ENCODE measurements at places on chromosomes 2 and 18. TPM values are rescaled to one million over a fixed set of nuclear protein-coding genes. Genes with fewer than 3 reads are reported as not detected.

The ALPG gene
- under 0.01 TPM for total RNA-seq

The EPC2 gene
- 32.9 TPM for total RNA-seq

DNA sequence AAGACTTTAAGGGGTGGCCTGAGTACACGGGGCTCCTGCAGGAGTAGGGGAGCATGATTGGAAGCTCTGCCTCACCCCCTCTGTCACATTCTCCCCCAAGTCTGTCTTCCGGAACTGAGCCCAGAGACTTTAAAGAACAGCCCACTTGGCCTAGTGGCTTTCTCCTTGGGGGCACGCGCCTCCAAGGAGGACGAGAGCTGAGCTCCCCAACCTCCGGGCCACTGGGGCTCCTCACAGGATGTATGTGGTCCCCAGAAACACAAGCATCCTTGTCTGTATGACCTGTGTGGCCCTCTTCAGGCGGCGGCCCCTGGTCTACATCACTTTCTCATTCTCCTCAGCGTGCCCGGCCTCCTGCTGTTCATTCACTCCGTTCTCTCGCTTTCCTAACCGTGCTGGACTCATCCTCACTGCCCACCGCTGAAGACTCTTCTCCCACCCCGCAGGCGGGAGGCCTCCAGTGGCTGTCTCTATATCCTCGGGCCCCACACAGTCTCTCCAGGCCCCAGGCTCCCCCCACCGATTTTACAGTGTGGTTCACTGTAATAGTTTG lies 23.7 kb downstream of the KCNF1 start:
- no peak for DNase-seq

The KIAA2012 gene
- not detected for total RNA-seq

DNA sequence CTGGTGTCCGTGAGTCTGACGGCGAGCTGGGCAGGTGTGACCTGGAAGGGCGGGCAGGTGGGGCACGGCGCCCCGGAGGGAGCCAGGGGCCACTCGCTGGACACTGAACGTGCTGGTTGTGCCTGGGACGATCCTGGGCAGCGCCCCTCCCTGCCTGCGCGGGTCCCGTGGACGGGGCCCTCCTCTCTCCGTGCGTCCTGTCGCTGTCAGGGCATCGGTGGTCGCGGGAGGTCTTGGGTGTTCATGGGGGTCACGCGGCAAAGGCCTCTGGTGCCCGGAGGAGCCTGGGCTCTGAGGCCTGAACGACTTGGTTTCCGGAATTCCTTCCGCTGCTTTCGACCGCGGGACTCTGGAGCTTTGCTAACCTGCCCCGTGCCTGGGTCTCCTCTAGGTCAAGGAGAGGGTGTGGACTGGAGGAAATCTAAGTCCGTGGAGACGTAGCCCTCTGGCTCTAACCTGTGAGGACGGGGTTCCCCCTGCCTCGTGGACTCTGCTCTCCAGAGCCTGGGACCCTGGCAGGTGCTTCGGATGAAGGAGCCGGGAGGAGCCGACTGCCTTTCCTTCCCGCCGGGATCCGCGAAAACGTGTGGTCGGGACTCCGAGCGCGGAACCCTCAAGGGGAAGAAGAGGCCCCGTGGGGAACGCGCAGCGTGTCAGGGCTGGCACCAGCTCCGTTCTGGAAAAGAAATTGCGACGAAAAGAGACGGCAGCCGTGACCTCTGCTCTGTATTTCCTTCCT lies 14.7 kb downstream of the SOX11 start:
- no peak for DNase-seq

GRCh38 chr18:3012136-3013023 lies 564 bp downstream of the LPIN2 start:
- DNase-seq = peak; percentile 46

DNA sequence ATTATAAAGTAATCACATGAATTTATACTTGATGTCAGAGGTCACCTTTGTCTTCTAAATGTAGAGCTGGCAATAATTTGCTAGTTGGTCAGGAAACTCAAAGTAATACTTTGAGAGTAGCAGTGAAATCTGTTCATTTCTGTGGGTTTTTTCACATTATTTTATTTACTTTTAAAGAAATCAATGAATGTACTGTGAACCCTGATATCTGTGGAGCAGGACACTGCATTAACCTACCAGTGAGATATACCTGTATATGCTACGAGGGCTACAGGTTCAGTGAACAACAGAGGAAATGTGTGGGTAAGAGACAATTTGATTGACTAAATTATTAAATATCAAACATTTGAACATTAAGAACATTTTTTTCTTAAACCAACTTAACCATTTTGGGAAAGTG lies 203.0 kb upstream of the RASGRP3 start:
- DNase-seq = no peak

The PXDN gene
- total RNA-seq = 6.2 TPM

The STAMBP gene
- total RNA-seq = 24.5 TPM

DNA sequence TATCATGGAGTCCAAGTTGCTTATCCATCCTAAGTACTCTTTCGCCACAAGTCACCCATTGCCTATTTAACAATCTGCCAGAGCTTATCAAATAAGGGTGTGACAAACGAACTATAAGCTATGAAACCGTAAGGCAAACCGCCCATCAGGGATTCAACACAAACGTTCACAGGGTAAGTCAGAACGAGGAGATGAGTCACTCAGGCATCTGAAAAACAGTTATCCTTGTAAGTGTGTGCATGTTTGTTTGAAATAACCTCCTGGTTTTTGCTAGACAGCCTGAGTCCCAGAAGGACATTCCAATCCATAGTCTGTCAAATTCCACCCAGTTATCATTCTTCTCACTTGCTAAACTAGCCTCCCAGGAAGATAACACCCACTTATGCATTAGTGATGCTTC lies 299.1 kb downstream of the PAX3 start:
- DNase-seq = no peak

DNA sequence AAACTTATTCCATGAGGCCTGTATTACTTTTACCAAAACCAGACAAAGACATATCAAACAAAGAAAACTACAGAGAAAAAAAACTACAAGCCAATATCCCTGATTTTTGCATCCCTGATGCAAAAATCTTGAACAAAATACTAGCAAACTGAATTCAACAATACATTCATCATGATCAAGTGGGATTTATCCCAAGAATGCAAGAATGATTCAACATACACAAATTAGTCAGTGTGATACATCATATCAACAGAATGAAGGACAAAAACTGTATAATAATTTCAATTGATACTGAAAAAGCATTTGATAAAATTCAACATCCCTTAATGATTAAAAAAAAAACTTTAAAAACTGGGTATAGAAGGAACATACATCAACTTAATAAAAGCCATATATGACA lies 106.8 kb downstream of the SLC39A10 start:
- no peak for DNase-seq

The CD8B2 gene
- under 0.01 TPM for total RNA-seq

DNA sequence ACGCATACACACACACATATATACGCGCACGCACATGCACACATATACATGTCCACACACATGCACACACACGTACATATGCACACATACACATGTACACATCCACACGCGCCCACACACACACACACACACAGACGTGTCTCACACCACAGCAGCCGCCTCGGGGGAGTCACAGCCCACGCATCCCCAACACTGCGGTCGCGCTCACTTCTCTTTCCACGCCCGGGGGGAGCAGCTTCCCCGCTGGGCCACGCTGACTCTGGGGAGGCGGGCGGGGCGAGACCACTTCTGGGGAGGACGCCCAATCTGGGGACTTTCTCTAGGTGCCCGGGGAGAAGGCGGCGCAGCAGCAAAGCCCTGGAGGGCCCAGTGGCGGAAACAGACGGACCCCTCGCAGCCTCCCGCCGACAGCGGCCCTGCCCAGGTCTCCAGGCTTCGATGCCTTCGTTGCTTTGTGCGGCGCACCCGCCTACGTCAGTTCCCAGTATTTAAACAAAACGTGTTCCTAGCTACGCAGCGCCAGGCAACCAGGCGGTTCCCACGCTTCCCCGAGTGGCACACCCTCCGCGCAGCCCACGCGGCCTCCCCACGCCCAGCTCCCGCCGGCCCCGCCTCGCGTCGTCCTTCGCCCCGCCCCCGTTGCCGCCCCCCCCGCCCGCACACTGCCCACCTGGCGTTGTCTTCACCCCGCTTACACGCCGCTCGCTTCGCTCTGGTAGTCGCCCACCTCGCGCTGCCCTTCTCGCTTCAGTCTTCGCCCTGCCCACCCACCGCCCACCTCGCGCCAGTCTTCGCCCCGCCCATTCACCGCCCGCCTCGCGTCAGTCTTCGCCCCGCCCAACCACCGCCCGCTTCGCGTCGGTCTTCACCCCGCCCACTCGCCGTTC lies 810 bp upstream of the RBFA start:
- no peak for DNase-seq

The CAPN14 gene
- 1.9 TPM for total RNA-seq

DNA sequence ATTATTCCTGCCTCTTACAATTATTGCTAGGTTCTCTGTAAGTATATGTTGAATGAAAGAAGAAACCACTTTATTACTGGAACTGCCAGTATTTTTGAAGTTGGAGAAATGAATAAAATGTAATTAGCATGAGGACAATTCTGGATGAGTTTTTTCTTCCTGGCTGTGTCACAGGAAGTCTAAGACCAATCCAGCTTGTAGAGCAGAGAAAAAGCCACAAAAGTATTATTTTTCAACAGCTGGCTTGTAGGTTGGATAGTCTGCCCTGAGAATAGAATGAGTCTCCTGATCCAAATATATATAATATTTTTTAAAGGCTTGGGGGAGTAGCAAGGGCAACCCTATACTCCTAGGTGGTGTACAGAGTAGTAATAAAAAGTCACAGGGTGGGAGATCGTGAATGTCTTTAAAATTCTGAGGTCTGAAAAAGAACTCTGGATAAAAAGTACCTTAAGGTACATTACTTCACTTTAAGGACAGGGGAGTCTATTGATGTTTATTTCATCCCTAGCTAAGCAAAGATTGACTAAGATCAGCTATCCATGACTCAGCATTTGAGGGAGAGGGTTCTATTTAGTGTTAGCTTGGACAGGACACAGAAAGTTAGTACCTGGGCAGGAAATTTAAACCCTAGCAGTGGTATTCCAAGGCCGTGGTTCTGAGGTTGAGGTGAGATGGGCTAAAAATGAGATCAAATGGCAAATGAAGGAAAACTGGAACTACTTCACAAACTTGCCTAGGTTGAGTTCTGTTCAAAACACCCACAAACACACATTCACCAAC lies 31.7 kb downstream of the SLC40A1 start:
- no peak for DNase-seq

DNA sequence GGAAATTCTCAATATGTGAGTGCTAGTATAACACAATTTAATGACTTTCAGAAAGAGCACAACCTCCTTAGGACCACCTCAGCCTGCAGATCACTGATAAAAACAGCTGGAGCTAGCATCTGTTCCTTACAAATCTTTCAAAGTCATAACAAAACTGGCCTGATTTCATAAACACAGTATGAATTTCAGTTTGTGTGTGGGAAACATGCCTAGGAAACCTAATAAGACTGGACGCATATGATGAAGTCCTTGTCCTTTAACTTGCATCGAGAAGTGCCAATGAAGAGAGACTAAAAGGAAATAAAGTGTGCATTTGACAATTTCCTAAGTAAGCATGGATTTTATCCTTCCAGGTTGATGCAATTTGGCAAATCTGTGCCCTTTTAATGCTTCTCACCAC lies 74.1 kb upstream of the KLHL14 start:
- no peak for DNase-seq

The RNF152 gene
- total RNA-seq = 0.27 TPM

GRCh38 chr2:73131807-73132206 lies 19.1 kb upstream of the RAB11FIP5 start:
- no peak for DNase-seq

DNA sequence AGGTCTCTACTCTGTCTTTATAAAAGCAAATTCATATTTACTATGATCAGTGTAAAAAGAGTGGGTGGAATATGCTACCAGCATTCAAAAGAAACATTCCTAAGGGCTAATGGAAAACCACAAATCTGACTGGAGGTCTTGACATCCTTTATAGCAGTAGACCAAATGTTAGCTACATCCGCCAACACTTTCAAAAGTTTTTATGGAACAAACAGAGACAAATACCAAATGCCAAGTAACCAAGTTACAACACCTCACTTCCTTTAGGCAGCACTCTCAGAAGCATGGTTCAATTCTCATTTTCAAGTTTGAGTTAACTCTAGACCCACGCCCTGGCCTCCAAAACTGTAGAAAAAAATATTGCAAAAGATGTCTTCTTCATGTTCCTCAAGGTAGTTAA lies 78.3 kb upstream of the SETBP1 start:
- no peak for DNase-seq

DNA sequence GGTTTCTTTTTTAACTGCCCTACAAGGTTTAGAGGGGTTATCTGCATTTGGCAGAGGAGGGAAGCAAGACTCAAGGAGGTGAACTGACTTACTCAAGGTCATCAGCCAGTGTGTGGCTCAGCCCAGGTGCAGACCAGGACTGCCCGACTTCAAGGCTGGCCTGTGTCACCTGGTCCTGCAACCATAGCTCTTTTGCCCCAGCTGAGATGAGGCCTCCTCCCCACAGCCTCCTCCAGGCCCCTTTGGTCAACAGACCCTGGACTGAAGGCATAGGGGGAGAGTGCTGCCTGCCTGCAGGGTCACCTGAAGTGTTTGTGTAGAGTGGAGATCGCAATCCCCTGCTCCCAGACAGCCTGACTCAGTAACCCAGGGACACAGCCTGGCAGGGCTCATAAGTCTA lies 168.5 kb upstream of the GLI2 start:
- DNase-seq = no peak

GRCh38 chr2:42325609-42326008 lies 35.4 kb downstream of the COX7A2L start:
- no peak for DNase-seq

DNA sequence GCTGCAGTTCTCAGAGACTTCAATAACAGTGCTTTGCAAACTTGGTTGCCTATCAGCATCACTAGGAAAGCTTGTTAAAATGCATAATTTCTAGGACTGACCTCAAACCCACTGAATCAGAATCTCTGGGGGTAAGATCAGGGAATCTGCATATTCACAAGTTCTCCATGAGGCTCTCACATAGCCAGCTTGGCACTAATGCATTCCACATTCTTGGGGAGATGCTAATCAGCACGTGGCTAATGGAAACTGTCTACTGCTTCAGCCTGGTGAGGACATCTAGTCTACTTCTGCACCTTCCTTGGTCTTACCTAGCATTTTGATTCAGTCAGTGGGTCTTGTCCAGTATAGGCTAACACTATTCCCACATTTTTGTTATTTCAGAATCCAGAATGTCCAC lies 56.3 kb downstream of the RBKS start:
- no peak for DNase-seq

- DNase-seq = no peak
Measured at GRCh38 chr2:75237296-75237695, 38.0 kb upstream of the TACR1 start.

GRCh38 chr2:105761931-105762515 lies 17.3 kb downstream of the NCK2 start:
- no peak for DNase-seq

The CCDC74A gene
- 0.27 TPM for total RNA-seq

- no peak for DNase-seq
Measured at GRCh38 chr2:236861196-236861875, 224.4 kb upstream of the COPS8 start.

The FBXO15 gene
- 0.81 TPM for total RNA-seq

All from hematopoietic multipotent progenitor cell (in vitro differentiated cells).